Pancreas (tissue), 10 donors: ENCODE measurements at places on chromosomes 4 and X. TPM values are rescaled to one million over a fixed set of nuclear protein-coding genes. Genes with fewer than 3 reads are reported as not detected.

FGF2 gene
- 0.94 TPM for total RNA-seq

HTATSF1 gene
- total RNA-seq = 13.3 TPM

TDO2 gene
- 0.40 TPM for total RNA-seq

SSX4 gene
- total RNA-seq = not detected

GABRQ gene
- not detected for total RNA-seq

PLP1 gene
- total RNA-seq = 0.84 TPM

MAB21L2 gene
- total RNA-seq = not detected

SPACA5 gene
- not detected for total RNA-seq

SLC2A9 gene
- 5.7 TPM for total RNA-seq

C4orf51 gene
- not detected for total RNA-seq

TREX2 gene
- total RNA-seq = 0.19 TPM

PAGE2B gene
- not detected for total RNA-seq

ATP2B3 gene
- 0.06 TPM for total RNA-seq

GUCY1A1 gene
- 10.0 TPM for total RNA-seq

CENPVL1 gene
- not detected for total RNA-seq

TCP11X2 gene
- total RNA-seq = not detected

SCRG1 gene
- 0.43 TPM for total RNA-seq

RTL3 gene
- not detected for total RNA-seq

MSANTD1 gene
- 1.1 TPM for total RNA-seq

GPR143 gene
- total RNA-seq = 1.0 TPM

NAP1L2 gene
- total RNA-seq = 1.5 TPM

DCAF8L2 gene
- total RNA-seq = not detected

STEEP1 gene
- 11.9 TPM for total RNA-seq

GAGE2A gene
- not detected for total RNA-seq

SUPT20HL2 gene
- not detected for total RNA-seq

HMX1 gene
- not detected for total RNA-seq

TSPAN6 gene
- 8.6 TPM for total RNA-seq

TRAM1L1 gene
- total RNA-seq = 1.4 TPM
